ENCODE measurements at places on chromosomes 3 and 15. TPM values are rescaled to one million over a fixed set of nuclear protein-coding genes. Genes with fewer than 3 reads are reported as not detected.

DNA sequence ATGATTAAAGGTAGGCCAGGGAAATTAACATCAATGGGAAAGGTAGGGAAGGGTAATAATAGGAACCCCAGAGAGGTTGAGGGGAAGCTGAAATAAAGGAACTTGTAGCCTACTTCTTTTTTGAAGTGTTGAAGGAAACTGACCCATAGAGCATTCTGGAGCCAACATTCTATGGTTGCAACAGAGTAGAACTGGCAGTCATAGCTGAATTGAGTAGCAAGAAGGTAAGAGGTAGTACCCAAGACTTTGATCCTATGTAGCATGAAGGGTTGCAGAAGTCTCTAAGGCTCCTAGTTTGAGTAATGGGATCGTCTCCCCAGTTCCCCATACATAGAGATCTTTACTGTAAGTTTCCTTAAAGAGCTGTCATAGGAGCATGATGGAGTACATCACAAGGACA, 7.4 kb upstream of the ZNF774 start:
- DNase-seq: no peak

GRCh38 chr15:77224352-77224751, 153.4 kb upstream of the TSPAN3 start:
- no peak for DNase-seq

DNA sequence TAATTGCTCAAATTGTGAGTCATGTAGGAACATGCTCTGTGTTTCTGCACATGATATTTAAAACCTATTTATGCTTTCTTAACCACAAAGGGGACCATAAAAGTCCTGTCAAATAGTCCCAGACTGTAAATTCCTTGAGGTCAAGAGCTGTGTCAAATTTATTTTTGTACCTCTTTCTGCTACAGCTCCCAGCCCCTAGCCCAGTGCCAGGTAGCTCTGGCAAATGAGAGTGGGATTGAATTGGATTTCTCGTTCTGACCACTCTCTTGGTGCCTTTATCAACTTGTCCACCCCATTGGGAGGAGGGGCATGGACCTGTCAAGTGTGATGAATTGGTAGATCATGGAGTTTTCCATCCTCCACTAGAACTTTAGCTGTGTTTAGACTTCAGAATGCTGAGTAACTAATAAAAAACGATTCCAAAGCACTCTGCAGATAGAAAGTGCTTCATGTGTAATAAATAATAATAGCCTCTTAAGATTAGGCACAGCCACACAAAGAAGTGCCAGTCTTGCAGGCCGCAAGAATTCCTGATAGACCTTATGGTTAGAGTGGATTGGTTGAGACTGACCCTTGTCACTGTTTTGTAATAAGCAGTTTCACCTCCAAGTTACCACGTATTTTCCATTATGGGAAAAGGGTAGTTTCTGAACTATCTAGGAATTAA, 120.4 kb downstream of the LPP start:
- no peak for DNase-seq

Gene FEZF2
- total RNA-seq: not detected

Gene SPINT1
- total RNA-seq: 16.2 TPM

- no peak for DNase-seq
These were observed 3.9 kb downstream of the EPM2AIP1 start for GRCh38 chr3:36989005-36989404.

Gene MAGEL2
- total RNA-seq: 0.72 TPM

DNA sequence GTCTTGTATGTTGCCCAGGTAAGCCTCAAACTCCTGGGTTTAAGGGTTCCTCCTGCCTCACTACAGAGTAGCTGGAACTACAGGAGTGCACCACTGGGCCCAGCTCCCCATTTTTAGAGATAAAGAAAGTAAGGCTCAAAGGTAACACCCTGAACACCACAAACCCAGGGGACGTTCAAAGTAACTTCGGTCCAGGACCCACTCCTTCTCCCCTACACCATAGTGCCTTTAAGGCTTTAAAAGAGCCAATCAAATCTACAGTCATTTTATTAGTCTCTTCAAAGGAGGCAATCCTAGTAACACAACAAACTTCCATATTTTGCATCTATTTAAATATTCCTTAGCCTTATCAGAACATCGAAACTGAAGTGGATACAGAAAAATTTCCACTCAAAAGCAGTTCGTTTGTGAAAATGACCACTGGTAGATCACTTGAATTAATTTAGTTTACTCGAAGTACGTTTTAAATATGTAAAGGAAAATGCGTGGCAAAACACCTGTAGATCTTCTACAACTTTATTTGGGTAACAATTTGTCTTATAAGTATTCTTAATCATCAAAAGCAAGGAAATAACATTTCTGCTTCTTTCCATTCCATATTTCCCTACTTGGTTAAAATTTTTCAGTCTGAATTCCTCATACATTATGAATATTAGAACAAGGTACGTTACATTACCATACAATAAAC, 1.8 kb downstream of the STAG1 start:
- no peak for DNase-seq

- DNase-seq: no peak
These were observed 310.5 kb upstream of the TPM1 start for GRCh38 chr15:62732078-62732477.

GRCh38 chr15:92112180-92112579, 258.7 kb downstream of the SLCO3A1 start:
- DNase-seq: no peak

- DNase-seq: no peak
These were observed 15.8 kb upstream of the SOX2 start for GRCh38 chr3:181695661-181696491.

GRCh38 chr3:129657261-129658046, 51.0 kb upstream of the PLXND1 start:
- no peak for DNase-seq

- no peak for DNase-seq
These were observed 87.5 kb downstream of the RORA start for GRCh38 chr15:61141497-61142125.

DNA sequence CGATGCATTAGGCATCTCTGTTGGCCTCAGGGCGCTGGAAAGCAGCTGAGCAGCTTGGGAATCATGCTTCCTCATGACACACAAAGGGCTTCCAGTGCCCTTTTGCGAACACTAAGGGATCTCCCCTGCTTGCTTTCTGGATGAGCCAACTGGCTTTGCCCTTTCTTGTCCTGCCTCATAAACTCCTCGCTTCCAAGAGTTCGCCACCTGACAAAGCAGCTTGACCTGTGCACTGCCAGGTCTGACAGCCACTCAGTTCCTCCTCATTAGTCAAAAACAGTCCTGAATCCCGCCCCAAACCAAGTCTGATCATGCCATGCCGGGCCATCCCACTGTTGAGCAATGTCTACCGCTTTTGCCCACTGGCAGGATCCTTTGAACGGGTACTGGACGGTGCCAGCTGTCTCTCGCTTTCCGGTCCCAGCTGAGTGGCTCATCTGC, 265.4 kb upstream of the LYSMD4 start:
- no peak for DNase-seq

Gene SKOR1
- total RNA-seq: 1.1 TPM

DNA sequence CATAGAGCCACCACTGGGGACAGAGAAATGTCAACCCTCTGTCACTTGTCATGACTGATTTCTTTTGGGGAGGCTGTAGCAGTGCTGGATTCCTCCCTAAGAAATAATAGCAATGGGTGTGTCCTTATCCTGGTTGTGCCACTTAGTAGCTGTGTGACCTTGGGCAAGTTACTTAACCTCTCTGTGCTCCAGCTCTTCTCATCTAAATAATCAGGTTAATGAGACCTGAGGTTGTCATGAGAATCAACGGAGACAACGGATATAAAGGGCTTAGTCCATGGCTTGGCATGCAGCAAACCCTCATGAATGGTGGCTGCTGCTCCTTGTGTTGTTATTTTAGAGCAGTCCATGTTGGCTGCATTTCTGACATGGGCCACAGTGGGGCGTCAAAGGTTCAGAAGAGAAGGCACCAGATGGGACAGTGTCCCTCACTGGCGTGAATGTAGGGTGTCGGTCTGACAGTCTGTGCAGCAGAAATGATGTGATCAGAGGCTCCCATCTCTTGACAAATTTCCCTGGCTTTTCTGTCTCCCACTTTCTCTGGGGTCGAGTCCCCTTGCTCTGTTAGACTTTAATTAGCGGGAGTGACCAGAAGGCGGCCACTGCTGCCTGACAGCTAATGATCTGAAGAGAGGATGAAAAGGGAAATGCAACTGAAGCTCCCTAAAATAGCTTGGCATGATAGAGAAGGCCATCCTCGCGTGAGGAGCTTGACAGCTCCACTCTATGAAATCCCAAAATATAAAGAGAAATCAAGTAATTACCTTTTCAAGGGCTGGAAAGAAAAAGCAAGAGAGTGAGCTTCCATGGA, 209.4 kb downstream of the CADPS start:
- DNase-seq: no peak

Gene SCAP
- total RNA-seq: 81.5 TPM

- no peak for DNase-seq
These were observed 122.5 kb downstream of the TJP1 start for GRCh38 chr15:29699791-29700190.

Gene PLA1A
- total RNA-seq: 3.3 TPM

Gene DUOX1
- 2.0 TPM for total RNA-seq

- DNase-seq: no peak
These were observed 48.8 kb upstream of the HEG1 start for GRCh38 chr3:125104639-125105038.

Gene FAM3D
- not detected for total RNA-seq

- DNase-seq: no peak
These were observed 1.3 kb downstream of the ADAMTS9 start for GRCh38 chr3:64686446-64686908.

- DNase-seq: no peak
These were observed 415.1 kb upstream of the NECTIN3 start for GRCh38 chr3:110656394-110657025.

GRCh38 chr3:36907911-36908646, 36.8 kb downstream of the TRANK1 start:
- DNase-seq: no peak

- DNase-seq: no peak
These were observed 96.7 kb upstream of the TP63 start for GRCh38 chr3:189534531-189534930.

DNA sequence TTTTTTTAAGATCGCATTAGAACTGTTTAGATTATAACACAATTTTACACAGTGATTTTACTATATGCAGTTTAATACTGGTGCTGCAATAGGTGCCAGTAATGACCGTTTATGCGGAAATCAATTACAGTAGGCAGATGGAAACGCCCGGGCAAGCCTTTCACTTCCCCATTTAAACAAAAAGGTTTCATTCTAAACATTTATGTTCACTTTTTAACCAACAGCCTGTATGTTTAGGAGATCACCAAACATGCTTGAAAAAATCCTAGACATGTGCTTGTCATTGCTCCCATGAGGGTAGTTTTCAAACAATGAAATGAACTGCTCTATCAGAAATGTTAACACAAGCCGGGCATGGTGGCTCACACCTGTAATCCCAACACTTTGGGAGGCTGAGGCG, 2.7 kb downstream of the BNIP2 start:
- no peak for DNase-seq

DNA sequence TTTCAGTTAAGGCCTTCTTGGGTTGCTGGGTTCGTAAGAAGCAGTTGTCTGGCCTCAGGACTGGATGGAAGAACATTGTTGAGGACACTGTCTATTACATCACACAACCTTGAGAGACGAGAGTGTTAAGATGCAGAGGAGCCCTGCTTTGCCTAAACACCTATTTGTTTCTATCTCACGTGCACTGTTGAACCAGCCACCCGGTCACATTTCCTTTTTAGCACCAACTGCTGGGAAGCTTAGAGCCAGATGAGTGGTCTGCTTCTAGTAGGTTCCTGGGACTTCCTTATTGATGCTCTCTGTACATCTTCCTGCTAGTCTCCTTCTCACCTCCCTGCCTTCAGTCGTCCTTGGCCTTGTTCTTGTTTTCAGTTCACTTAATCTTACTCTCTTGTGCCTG, 22.3 kb downstream of the CAND2 start:
- DNase-seq: no peak

All from omental fat pad (tissue), 4 donors.